NCI-H1436 treated with DMSO at 0.1 percent for 48 hours (cell line): ENCODE measurements at places on chromosomes 12 and 14.

GRCh38 chr12:52414936-52415335 is 8.8 kb upstream of the KRT82 start:
- no peak for DNase-seq

- DNase-seq, result peak; percentile 87
Observed at GRCh38 chr12:82996168-82996812, 309.6 kb downstream of the TMTC2 start.

GRCh38 chr12:104890476-104891096 is 67.5 kb downstream of the SLC41A2 start:
- no peak for DNase-seq

DNA sequence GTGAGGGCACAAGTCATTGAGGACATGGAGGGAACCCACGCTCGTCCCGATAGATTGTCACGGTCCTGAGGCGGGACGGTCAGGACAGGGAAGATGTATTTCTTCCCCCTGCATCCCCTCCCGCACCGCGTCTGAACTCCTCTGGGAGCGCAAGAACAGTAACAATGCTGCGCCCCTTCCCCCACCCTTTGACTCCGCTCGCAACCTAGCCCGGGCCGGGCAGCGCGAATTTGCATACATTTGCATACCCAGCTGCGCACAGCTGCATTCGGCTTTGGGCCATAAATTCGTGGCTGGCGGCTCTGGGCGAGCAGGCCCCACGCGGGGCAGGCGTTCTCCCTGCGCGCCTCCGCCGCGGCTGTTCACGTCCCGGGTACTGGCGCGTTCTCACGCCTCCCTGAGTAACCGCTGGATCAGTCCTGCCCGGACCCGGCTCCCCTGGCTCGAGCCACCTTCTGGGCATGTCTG is 29.0 kb upstream of the SMUG1 start:
- DNase-seq, result no peak

- no peak for DNase-seq
Observed at GRCh38 chr14:32620724-32621123, 291.6 kb downstream of the AKAP6 start.

- no peak for DNase-seq
Observed at GRCh38 chr12:13436696-13437391, 240.3 kb downstream of the EMP1 start.

GRCh38 chr14:33347796-33348195 is 409.1 kb downstream of the NPAS3 start:
- DNase-seq, result no peak

DNA sequence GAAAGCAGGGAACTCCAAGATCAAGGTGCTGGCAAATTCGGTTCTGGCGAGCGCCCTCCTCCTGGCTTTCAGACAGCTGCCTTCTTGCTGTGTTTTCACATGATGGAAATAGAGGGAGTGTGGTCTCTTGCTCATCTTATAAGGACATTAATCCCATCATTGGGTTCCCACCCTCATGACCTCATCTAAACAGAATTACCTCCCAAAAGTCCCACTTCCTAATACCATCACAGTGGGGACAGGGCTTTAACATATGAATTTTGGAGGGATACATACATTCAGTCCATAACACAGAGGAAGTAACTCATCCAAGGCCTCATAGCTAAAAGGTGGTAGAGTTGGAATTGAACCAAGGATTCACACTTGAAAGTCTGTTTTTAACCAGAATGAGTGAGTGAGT is 28.6 kb downstream of the DYRK2 start:
- DNase-seq, result no peak

DNA sequence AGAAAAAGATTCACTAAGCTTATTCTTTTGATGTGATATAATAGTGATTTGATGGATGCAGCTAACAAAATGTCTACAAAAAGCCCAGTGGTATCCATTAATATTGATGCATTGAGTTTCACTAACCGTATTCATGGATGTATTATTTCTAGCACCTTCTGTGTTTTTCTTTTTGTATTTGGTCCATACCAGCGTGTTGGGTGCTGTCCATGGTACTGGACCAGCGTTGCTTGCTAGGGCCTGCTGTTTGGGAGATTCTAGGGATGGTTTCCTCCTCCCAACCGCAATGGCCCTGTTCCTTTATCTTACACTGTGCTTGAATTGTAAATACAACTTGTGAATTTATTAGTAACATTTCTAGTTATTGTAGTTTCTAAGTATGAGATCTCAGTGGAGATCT is 31.7 kb downstream of the ANO4 start:
- no peak for DNase-seq

DNA sequence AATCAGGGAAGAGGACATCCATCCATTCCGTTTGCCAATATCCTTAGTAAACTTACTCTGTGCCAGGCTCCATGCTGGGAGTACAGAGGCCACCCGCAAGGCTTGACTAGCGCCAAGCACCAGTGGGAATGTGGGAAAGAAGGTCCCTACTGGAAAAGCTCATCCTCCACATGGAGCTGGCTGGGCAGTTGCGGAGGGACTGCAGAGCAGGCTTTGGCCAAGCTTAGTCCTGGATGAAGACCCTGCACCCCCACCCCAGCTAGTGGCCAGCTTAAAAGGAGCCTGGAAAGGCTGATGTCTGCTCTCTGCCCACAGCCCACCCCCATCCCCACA is 22.4 kb upstream of the EIF2B2 start:
- DNase-seq, result no peak

DNA sequence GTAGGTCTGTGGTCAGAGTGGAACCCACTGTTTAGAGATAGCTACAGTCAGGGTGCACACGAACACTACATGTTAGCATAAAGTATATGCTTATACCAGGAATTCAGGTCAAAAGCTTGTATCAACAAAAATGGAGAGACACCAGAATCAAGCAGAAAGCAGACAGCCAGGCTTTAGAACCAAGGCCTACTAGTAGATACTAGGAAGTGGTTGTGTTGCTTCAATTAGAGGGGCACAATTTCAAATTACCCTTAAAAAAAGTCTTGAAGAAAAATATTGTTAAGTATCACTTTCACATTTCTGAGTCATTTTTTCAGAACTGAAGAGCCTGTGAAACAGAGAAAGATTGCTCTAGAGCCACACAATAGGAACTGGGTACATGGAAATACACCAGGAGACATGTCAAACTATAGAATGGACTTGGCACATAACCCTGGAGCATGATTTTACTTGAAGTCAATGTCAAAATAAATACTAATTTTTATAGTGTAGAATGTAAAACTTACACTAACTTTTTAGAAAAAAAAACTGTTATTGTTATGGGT is 41.6 kb downstream of the LRRC9 start:
- no peak for DNase-seq

DNA sequence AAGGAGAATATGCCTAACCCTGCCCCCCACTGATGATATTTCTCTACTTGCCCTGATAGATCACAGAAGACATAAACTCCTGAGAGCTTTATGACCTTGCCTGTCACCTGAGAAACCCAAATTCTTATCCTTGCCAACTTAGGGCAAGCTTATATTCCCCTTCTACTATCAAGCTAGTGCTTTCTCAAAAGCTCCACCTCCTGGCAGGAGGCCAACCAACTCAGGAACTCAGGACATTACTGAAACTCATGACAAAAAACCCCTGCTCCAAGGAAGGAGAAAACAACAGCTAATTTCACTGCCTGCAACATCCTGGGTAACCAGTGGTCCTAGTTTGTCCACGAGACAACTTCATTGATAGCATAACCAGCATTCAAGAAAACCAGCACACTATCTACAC is 60.9 kb upstream of the FSCB start:
- no peak for DNase-seq

GRCh38 chr12:64729909-64730587 is 29.2 kb downstream of the GNS start:
- no peak for DNase-seq

- DNase-seq, result no peak
Observed at GRCh38 chr12:19657118-19657731, 217.9 kb downstream of the AEBP2 start.

GRCh38 chr12:94282675-94283074 is 134.3 kb downstream of the PLXNC1 start:
- no peak for DNase-seq

DNA sequence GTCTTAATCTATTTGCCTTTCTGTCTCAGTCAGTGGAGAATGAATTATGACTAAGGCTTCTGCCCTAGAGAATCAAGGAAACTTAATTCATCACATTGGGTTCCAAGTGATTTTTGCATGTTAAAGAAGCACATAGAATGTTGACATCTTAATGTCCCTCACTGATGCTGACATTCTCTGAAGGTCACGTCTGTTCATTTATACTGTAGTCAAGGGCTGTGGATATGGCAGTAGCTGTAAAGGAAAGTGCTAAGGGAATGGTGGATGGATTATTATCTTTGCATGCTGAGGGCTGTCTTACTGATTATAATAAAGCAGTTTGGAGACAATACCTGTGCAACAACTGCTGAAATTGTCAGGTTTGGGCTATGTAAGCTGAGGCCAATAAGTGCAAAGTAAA is 161.2 kb downstream of the PLCZ1 start:
- no peak for DNase-seq

DNA sequence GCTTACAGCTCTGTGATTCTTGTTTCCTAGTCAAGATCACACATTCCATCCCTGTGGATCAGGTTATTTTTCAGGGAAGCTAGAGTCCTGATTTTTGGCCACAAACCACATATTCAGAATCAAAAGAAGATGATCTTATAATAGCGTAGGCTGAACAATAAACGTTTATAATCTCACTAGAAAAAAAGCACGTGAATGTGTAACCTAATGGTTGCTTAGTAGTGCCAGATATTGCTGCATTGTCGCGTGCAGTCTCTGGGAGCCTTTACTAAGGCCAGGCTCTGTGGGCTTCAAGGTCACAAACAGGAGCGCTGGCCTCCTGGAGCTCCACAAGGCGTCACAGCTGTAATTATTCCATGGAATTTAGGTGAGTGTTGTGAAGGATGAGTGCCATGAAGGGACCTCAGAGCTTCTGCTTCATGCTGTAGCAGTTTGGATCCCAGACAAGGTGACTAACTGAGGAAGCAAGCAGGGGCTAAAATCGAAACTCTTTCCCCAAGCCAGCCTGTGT is 17.4 kb downstream of the CDKN1B start:
- no peak for DNase-seq

GRCh38 chr12:25119020-25119419 is 75.9 kb downstream of the DNAI7 start:
- no peak for DNase-seq

GRCh38 chr14:90632451-90632850 is 183.8 kb downstream of the TTC7B start:
- DNase-seq, result no peak

GRCh38 chr12:66140731-66141130 is 10.2 kb upstream of the LLPH start:
- DNase-seq, result no peak

- DNase-seq, result no peak
Observed at GRCh38 chr14:43005807-43006206, 1399.1 kb downstream of the LRFN5 start.

DNA sequence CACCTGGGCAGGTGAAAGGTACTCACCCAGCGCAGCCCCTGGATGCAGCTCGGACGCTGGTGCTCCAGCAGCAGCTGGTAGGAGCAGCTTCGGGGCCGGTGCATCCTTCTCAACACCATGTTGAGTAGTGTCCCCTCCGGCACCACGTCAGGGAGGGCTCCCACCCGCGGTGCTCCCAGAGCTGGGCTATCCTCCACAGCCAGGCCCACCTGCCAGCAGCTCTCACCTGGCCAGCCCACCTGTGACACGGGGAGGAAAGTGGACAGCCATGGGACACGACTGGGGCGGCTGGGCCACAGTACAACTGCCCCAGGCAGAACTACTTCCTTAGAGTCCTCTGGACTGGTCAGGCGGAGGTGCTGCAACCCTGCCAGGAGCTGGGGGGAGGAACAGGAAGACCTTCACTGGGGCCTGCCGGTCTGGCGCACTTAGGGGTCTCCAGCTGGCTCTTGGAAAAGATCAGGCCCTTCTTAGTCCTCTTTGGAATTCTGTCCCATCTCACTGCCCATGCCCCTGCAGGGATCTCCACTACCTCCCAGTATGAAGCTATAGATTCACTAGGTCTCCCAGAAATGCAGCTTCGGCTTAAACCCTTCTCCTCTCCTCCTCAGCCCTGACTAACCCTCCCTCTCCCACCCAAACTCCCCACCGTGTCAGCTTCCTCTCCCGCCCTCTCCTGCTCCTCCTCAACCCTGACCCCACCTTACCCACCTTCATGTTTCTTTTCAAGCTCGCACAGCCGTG is 668 bp downstream of the RAPGEF3 start:
- DNase-seq, result no peak

DNA sequence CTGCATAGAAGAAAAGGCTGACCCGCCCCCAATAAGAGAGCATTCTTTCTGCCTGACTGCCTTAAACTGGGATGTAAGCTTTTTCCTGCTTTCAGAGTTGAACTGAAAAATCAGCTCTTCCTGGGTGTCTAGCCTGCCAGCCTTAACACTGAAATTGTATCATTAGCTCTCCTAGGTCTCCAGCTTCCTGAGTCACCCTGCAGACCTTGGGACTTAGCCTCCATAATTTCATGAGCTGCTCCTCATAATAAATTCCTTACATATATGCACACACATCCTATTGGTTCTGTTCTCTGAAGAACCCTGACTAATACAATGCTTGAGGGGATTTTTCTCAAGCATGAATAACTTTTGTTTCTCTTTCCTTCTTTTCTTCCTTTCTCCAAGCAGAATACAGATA is 76.4 kb upstream of the FAR2 start:
- DNase-seq, result no peak

GRCh38 chr14:103879570-103880347 is 32.4 kb upstream of the PPP1R13B start:
- no peak for DNase-seq

- no peak for DNase-seq
Observed at GRCh38 chr12:108568338-108569154, 6.2 kb downstream of the ISCU start.

DNA sequence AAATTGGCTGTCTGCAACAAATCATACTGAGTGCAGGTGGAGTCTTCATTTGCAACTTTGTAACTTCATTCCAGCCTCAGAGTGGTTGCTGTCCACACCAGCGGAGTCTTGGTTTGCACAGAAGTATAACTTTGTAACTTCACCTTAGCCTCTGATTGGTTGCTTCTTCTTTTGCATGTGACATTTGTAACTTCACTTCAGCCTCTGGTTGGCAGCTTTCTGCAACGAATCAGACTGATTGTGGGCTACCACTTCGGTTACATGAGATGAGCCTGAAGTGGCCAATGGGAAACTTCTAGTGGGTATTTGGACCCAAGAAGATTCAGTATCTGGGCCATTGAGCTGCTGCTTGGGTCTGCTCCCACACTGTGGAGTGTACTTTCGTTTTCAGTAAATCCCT is 17.8 kb downstream of the RASSF8 start:
- DNase-seq, result no peak

- no peak for DNase-seq
Observed at GRCh38 chr12:96670334-96670899, 181.0 kb downstream of the CFAP54 start.
